ENCODE measurements at places on chromosomes 1 and 21.
A peak's percentile ranks its signal among the peaks of the same experiment; 100 is the strongest.

- H3K36me3 ChIP-seq: no peaks in the 10 kb centered on the region
- no peaks in the 10 kb centered on the region for H3K4me1 ChIP-seq
- H3K4me3 ChIP-seq: no peak overlapping the region
- DNase-seq: no peak
- no peak overlapping the region for H3K27ac ChIP-seq
- H3K27me3 ChIP-seq: no peaks in the 10 kb centered on the region
Observed at GRCh38 chr21:29638138-29638537, 301.7 kb downstream of the GRIK1 start.

GRCh38 chr1:197307551-197307950, 39.5 kb downstream of the CRB1 start:
- no peak overlapping the region for H3K4me3 ChIP-seq
- H3K36me3 ChIP-seq: no peaks in the 10 kb centered on the region
- no peak for DNase-seq

GRCh38 chr1:19232524-19232846, 18.8 kb downstream of the EMC1 start:
- no peak overlapping the region for H3K4me3 ChIP-seq
- H3K4me1 ChIP-seq: no peaks in the 10 kb centered on the region
- H3K27ac ChIP-seq: no peak overlapping the region
- peaks cover 42% of the 10 kb centered on the region for H3K36me3 ChIP-seq
- DNase-seq: no peak

DNA sequence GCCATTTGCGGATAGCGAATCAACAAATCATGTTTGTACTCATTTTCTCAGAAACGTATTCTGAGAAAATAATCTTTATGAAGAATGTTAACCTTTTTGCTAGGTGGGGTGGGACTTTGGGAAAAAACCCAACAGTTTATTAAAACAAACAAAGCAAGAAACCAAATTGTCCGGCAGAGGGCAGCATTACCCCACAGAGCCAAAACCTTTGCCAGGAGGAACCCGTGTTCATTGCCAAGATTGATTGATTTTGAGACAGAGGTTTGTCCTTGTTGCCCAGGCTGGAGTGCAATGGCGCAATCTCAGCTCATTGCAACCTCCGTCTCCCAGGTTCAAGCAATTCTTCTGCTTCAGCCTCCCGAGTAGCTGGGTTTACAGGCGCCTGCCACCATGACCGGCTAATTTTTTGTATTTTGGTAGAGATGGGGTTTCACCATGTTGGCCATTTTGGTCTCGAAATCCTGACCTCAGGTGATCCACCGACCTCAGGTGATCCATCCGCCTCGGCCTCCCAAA, 70.8 kb upstream of the RHOU start:
- DNase-seq: peak; percentile 78
- H3K4me1 ChIP-seq: no peaks in the 10 kb centered on the region
- H3K4me3 ChIP-seq: no peak overlapping the region

DNA sequence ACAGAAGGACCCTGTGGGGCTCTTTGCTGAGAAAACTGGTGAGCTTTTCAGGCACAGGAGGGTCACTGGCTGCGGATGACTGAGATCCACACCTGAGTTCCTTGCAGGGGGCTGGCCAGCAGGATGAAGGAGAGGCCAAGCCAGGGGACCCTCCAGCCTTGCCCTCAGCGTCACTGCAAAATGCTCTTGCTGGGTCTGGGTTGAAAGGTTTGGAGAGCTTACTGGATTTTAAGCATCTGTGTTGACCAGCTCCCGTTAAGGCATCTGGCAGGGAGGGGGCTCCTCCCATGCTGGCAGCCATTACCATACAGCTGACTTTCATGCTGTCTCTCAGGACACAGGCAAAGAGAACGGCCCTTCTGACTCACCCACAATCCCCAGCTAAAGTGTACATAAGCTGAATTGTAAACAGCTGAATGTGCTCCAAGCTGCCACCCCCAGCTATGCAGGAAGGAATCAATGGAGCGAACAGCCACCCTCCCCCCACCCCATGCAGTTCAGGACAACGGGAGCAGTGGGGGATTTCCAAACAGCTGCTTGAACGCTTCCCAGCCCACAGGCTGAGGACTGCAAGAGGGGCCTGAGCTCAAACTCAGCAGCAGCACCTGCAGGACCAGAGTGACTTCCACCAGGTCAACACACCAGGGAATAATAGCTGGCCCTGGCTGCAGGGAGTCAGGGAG, 21.3 kb upstream of the A3GALT2 start:
- H3K27me3 ChIP-seq: no peaks in the 10 kb centered on the region
- DNase-seq: no peak
- H3K4me3 ChIP-seq: no peak overlapping the region

DNA sequence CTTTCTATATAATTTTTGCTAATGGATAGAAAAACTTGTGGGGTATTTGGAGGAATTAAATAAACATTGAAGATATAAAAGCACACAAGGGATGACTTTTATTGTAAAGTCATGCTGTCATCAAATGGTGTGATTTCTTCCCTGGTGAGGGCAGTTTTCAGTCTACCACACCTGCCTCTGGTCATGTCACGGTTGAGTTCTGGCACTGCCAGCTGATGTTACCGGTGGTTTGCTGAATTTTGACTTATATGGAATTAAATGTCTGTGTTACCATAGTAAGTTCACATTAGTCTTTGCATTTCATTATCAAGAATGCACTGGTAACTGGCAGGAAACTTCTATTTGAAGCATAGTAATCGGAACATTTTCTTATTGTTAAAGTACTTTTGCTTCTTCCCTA, 13.4 kb downstream of the S1PR1 start:
- peak overlapping the region; percentile 76 for H3K27ac ChIP-seq
- peaks cover 3% of the 10 kb centered on the region for H3K36me3 ChIP-seq
- H3K4me3 ChIP-seq: no peak overlapping the region
- no peak for DNase-seq
- peaks cover 36% of the 10 kb centered on the region for H3K4me1 ChIP-seq
- no peaks in the 10 kb centered on the region for H3K27me3 ChIP-seq

- H3K36me3 ChIP-seq: no peaks in the 10 kb centered on the region
- no peak overlapping the region for H3K4me3 ChIP-seq
- no peak for DNase-seq
- H3K27me3 ChIP-seq: no peaks in the 10 kb centered on the region
- no peak overlapping the region for H3K27ac ChIP-seq
Observed at GRCh38 chr1:57311411-57311810, 112.4 kb downstream of the DAB1 start.

GRCh38 chr1:214438530-214438929, 112.9 kb downstream of the PTPN14 start:
- H3K4me3 ChIP-seq: peak overlapping the region; percentile 56
- H3K4me1 ChIP-seq: peaks cover 19% of the 10 kb centered on the region
- H3K27me3 ChIP-seq: no peaks in the 10 kb centered on the region
- H3K36me3 ChIP-seq: no peaks in the 10 kb centered on the region

DNA sequence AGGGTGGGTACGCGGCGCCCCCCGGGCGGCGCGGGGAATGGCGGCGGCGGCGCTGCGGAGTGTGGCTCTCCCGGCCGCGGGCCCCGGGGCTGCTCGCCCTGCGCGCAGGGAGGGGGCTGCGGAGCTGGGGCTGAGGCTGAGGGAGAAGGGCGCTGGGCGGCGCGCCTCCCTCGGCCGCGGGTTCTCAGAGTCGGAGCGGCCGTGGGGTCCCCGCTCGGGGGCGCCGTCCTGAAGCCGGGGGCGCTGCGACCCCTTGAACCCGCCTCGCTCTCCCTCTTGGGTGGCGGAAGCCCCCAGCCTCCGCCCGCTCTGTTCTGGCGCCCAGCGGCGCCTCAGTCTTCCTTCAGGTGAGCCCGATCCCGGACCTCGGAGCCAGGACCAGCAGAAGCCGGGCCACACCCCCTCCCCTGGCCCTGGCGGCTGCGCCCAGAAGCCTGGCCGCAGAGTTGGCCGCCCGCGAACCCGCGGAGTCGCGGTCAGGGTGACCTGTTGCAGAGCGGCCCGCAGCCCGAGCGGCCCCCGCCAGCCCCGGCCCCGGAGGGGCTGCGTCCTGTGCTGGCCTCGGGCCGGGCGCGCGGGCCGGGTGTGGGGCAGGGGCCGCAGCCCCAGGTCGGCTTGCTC, 532 bp downstream of the RALGPS2 start:
- no peaks in the 10 kb centered on the region for H3K36me3 ChIP-seq
- peak overlapping the region; percentile 76 for H3K27ac ChIP-seq
- H3K4me1 ChIP-seq: peaks cover 7% of the 10 kb centered on the region
- H3K4me3 ChIP-seq: peak overlapping the region; percentile 71

DNA sequence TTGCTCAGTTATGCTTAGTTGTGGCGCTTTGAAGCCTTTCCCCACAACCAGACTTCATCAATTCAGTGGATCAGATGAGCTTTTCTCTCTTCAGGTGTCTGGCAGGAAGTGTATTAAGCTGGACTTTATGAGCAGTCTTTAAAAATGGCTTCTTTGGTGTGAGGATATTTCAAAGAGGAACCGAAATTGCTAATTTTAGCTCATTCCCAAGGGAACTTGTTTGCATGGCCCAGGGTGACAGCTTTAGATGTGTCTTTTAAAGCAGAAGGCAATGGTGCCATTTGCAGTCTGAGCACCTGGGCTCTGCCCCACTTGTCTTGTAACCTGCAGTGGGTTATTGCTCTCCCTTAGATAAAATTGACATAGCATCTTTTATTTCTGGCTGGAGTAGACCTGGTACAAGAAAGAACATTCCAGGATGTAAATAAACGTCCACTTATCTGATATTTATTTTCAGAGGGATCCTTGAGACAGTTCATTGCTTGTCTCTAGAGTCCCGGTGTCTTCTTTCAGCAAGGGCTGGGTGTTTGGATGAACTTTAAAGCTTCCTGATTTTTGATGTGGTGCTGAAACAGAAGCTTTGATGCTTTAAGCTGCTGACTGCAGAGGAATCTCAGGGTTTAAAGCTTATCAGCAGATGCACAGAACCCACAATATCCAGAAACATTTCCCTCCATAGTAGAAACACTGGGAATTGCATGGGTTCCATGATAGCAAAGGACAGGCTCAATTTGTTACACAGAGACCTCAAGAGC, 241.7 kb downstream of the ADGRL2 start:
- no peak overlapping the region for H3K4me3 ChIP-seq
- H3K36me3 ChIP-seq: no peaks in the 10 kb centered on the region
- no peak for DNase-seq
- H3K27me3 ChIP-seq: no peaks in the 10 kb centered on the region
- H3K4me1 ChIP-seq: no peaks in the 10 kb centered on the region
- no peak overlapping the region for H3K27ac ChIP-seq

- no peak overlapping the region for H3K4me3 ChIP-seq
- no peaks in the 10 kb centered on the region for H3K4me1 ChIP-seq
- no peaks in the 10 kb centered on the region for H3K36me3 ChIP-seq
- H3K27ac ChIP-seq: no peak overlapping the region
- DNase-seq: no peak
- no peaks in the 10 kb centered on the region for H3K27me3 ChIP-seq
Observed at GRCh38 chr1:79741720-79742421, 735.3 kb upstream of the ADGRL4 start.

DNA sequence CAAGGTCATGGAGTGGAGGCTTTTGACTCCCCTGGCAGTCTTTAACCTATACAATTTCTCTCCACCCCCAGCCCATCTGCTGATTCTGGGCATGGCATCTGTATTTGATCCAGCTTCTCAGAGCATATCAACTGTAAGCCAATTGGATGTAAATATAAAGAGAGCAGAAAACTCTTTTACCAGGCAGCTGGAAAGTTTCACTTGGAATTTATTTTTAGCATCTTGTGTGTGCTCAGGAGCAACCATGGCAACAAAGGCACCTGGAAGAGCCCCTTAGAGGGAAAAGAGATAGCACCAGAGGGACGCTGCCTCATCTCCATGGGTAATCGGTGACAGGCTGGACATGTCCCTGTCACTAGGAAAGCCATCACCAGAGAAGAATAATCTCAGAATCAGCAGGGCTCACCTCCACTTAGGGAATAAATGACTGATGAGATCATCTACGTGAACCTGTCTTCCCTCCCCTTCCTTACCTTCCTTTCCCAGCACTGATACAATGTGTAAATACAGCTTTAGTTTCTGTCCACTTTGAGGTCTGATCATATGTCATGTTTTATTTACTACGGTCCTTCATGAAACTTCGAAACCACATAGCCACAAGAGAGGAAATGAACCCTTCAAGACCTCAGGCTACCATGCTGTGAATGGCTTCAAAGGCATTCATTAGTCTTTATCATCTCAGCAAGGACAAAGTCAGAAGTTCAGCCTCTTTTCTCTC, 25.3 kb upstream of the SIPA1L2 start:
- peaks cover 41% of the 10 kb centered on the region for H3K27me3 ChIP-seq
- H3K36me3 ChIP-seq: no peaks in the 10 kb centered on the region
- DNase-seq: no peak
- no peak overlapping the region for H3K4me3 ChIP-seq

DNA sequence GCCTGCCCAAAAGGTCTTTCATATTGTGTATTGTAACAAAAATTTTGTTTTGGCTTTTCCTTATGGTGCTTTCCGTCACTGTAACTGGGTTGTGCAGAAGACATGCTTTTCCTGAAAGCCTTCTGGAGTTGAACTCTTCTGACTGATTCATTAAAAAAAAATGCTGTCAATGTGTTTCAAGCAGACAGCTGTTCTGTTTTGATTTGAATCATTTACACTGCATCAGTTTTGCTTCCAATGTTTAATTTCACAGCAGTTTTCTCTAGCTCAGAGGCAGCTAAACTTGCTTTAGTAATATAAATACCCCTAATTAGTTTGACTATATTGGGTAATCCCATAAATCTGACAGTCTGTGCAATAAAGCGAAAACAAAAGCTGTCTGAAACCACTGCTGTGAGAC, 7.9 kb downstream of the UTP11 start:
- H3K27ac ChIP-seq: no peak overlapping the region
- no peak for DNase-seq
- no peak overlapping the region for H3K4me3 ChIP-seq

- H3K27ac ChIP-seq: no peak overlapping the region
- H3K4me1 ChIP-seq: peaks cover 25% of the 10 kb centered on the region
- H3K27me3 ChIP-seq: no peaks in the 10 kb centered on the region
- H3K36me3 ChIP-seq: peaks cover 9% of the 10 kb centered on the region
- DNase-seq: no peak
- no peak overlapping the region for H3K4me3 ChIP-seq
Observed at GRCh38 chr21:43950936-43951335, 61.2 kb upstream of the TRAPPC10 start.

- no peaks in the 10 kb centered on the region for H3K36me3 ChIP-seq
- no peaks in the 10 kb centered on the region for H3K4me1 ChIP-seq
- no peak for DNase-seq
- H3K27ac ChIP-seq: no peak overlapping the region
- H3K4me3 ChIP-seq: no peak overlapping the region
- H3K27me3 ChIP-seq: peaks cover 28% of the 10 kb centered on the region
Observed at GRCh38 chr21:41589131-41589530, 81.2 kb upstream of the TMPRSS2 start.

GRCh38 chr21:44838039-44838895, 20.4 kb upstream of the SUMO3 start:
- H3K4me3 ChIP-seq: no peak overlapping the region
- H3K27ac ChIP-seq: no peak overlapping the region
- no peaks in the 10 kb centered on the region for H3K27me3 ChIP-seq
- no peak for DNase-seq
- H3K4me1 ChIP-seq: no peaks in the 10 kb centered on the region
